ENCODE measurements at places on chromosomes 12 and 14.

DNA sequence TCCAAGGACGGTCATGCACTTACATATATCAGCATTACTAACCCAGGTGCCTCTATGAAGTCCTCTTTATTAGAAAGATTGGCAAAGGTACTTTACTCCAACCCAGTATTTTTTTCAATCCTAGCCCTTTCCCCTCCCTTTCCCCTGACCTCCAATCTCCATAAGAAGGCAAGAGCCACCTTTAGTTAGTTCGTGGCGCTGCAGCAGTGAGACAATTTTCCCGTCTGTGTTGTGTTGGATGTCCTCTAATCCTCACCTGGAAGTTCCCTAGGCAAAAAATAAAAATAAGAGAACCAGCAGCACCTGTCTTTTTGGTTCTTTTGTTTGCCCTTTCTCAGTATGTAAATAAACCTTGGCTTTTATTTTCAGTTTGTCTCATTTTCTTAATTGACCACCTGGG is 439.6 kb upstream of the LRFN5 start:
- no peak for DNase-seq

DNA sequence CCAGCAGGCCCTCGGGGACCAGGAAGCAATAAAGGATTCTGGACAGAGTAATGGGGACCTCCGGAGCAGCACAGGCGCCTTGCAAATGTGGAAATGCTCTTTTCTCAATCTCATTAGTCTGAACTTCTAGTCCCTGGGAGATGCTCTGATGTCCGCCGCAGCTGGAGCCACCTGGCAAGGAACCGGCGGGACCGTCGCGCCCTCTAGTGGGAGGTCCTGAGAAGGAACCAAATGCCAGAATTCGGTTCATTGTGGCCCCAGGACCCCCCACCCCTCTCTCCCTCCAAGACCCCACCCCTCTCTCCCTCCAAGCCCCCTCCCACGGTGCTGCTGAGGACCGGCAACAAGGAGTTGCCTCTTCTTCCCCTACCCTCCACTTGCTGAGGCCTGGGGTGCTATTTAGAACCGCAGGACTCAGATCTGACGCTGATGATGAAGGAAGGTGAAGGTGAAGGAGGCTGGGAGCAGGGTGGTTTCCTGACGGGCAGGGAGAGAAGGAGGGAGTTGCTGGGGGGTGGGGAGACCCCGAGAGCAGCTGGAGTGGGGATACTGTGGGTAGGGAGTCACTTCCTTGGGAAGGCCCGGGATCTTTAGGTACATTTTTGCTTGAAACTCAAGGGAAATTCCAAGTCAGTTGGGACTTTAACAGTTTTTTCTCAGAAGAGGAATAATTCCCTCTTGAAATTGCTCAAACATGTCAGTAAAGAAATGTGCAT is 42.5 kb downstream of the SMIM41 start:
- peak; percentile 78 for DNase-seq

DNA sequence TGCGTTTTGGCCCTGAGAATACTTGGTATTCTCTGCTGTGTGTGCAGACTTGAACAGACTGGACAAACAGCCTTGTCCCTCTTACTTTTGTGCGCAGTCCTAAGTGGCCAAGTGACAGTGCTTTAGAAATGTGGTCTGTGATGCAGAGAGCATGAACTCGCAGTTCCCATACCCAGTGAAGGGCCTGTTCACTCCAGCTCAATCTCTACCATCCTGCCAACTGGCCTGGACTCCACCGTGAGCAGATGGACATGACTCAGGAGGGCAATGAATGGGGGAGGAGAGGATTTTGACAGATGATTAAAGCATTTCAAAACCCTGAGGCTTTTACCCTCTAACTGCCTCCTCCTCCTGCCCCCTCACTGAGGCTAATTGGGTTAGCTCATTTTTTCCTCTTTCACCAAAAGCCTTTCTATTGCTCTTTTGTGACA is 62.5 kb upstream of the PYGL start:
- DNase-seq: no peak

DNA sequence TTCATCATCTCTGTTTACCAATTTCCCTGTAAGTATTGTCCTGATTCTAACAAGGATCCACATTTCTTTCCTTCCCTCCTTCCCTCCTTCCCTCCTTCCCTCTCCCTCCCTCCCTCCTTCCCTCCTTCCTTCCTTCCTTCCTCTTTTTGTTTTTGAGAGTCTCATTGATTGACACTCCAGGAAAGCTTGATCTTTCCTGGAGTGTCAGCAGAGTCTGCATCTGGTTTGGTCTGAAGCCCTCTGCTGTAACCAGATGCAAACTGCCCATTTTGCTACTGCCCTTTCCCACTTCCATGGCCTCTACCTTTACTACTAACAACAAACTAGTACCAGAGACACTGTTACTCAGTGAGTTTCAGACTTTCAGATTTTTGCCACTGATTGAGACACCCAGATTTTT is 14.4 kb upstream of the OR6C65 start:
- DNase-seq: no peak

DNA sequence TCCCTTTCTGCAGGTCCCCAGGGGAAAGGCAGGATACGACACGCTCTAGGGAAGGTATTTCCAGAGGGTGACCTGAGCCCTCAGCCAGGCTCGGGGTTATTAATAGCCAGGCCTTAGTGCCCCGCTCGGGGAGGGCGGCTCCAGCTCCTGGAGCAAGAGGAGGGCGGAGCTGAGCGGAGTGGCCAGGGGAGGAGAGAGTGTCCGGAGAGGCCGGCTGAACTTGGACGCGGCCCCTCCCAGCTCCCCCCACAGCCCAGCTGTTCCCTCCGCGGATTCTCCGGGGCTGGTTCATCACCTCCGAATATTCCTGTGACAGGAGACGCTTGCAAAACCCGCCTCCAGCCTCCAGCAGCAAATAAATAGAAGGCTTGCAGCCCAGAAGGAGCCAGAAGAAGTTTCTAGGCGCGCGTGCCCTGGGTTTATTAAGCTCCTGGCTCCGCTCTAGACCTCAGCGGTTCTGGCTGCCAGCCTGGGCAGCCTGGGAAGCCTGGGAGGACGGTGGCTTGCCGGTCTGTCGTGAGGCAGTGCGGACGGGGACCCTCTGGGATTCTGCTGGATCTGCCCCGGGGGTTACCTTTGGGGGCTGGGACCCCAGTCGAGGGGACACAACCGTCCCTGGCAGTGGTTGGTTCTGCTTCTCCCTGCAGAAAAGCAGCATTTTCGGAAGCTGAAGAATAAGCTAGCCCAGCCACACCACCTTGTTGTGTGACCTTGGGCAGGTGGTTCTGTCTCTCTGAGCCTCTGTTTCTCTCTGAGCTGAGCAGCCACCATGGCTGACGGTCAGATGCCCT is at the start of gene HSPB8:
Gene HSPB8, plus strand, starts transcription at position 388 of the 791 bp plus-strand sequence. Its CDS starts 382 bp downstream, at position 770.
- no peak for DNase-seq

GRCh38 chr14:95052016-95052585 is 105.2 kb downstream of the DICER1 start:
- DNase-seq: no peak

- no peak for DNase-seq
Measured at GRCh38 chr14:60196291-60196690, 31.1 kb upstream of the DHRS7 start.

DNA sequence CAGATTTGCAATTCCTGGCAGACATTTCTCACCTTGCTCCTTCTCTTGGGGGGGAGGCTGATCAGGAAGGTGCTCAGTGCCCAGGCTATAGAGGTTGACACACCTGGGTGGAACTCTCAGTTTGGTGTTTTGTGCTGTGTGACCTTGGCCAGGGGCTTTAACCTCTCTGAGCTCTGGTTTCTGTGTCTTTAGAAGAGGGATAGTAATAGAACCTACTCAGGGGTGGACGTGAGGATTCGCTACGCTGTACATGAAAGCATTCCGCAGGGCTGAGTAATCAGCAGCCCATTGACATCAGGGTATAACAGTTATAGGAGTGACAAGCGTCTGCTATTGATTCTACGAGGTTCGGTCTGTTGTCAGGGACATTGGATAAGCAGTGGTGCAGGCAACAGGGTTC is 98.1 kb downstream of the PHETA1 start:
- no peak for DNase-seq

GRCh38 chr12:25806271-25806670 is 152.2 kb upstream of the RASSF8 start:
- DNase-seq: peak; percentile 20

DNA sequence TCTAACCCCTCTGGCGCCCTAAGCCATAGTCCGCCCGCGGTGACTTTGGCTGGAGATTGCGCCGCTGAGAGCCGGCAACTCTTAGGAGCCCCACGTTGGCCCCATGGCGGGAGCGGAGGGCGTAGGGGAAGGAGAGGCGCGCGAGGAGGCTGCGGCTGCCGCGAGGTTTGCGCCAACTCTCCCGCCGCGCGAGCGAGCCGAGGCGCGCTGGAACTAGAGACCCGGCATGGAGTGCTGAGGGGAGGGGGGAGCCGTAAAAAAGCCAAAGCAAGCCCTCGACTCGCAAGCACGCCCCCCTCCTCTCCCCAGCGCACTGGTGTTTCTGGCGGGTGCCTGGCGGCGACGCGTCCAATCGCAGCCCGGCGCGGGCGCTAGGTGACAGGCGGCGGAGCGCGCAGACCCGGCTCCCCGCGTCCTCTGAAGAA is at the start of gene SYT10:
Gene SYT10, minus strand, starts transcription at position 233 of the 425 bp plus-strand sequence. CDS start 297 bp downstream, outside the sequence.
- DNase-seq: peak; percentile 15

- peak; percentile 86 for DNase-seq
Measured at GRCh38 chr14:50083467-50084337, 32.7 kb downstream of the VCPKMT start.

GRCh38 chr12:120720987-120721801 is 4.4 kb upstream of the ACADS start:
- DNase-seq: no peak

DNA sequence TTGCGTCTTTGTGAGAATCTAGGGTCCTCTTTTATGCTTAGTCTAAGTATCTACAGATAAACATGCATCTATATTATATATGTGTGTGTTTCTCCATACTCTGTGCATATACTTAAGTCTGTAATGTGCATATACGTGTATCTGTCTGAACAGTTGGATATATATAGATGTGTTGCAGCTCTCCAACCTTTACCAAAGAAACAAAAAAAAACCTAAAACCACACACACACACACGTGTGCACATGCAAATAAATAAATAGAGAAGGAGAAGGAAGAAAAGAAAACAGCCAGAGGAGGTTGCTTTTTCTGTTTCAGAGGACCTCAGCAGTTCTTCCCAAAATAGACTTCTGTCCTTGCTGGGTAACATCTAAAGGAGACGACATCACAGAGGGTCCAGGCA is 244.9 kb downstream of the CACNA1C start:
- DNase-seq: no peak

DNA sequence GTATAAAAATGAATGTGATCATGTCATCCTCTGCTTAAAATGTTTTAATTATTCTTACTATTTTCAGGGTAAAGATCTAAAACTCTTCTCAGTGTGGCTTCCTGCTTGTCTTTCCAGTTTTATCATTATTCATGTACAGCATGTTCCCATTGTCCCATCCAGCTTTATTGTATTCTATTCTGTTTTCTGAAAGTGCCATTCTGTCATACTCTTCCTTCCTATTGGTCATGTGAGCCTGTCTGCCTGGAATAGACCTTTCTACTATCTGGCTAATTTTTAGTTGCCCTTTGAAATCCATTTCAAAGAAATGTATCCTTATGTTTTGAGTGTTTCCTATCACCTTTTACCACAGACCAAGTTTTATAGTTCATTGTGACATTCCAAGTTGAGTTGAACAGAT is 34.9 kb downstream of the PALS1 start:
- no peak for DNase-seq

GRCh38 chr12:11741434-11742092 is 92.1 kb downstream of the ETV6 start:
- DNase-seq: no peak

Measured in activated T-cell treated with anti-CD3 and anti-CD28 coated beads, Interleukin-2, amount 50 U/mL, for 48 hours (primary cell).